ENCODE measurements at places on chromosomes 2 and 18. TPM values are rescaled to one million over a fixed set of nuclear protein-coding genes. Genes with fewer than 3 reads are reported as not detected.

The LIMS3 gene
- total RNA-seq, result 2.6 TPM

The PSMA8 gene
- not detected for total RNA-seq

The ANKAR gene
- total RNA-seq, result 4.4 TPM

The CAPN14 gene
- 0.05 TPM for total RNA-seq

The BOLA3 gene
- total RNA-seq, result 69.7 TPM

The CD8B gene
- total RNA-seq, result not detected

The BCL2 gene
- total RNA-seq, result 0.72 TPM

The DSG4 gene
- total RNA-seq, result not detected

The WDR12 gene
- total RNA-seq, result 100 TPM

The RFX8 gene
- total RNA-seq, result not detected

The INPP5D gene
- total RNA-seq, result 0.39 TPM

The ICOS gene
- 0.18 TPM for total RNA-seq

The EN1 gene
- 0.26 TPM for total RNA-seq

The ERLEC1 gene
- total RNA-seq, result 43.9 TPM

The EDAR gene
- not detected for total RNA-seq

The FZD7 gene
- total RNA-seq, result 38.1 TPM

The HOXD13 gene
- not detected for total RNA-seq

The CASP8 gene
- total RNA-seq, result 34.8 TPM

The SLC23A3 gene
- 3.3 TPM for total RNA-seq

The FSHR gene
- total RNA-seq, result not detected

The GMCL1 gene
- total RNA-seq, result 13.2 TPM

The GPR35 gene
- total RNA-seq, result 1.3 TPM

The GPAT2 gene
- total RNA-seq, result not detected

The CCDC74A gene
- 29.9 TPM for total RNA-seq

The IL1F10 gene
- not detected for total RNA-seq

The UGT1A7 gene
- not detected for total RNA-seq

The CPLX4 gene
- total RNA-seq, result not detected

The KCNJ13 gene
- 1.1 TPM for total RNA-seq

The HTRA2 gene
- total RNA-seq, result 21.2 TPM

The C2orf80 gene
- total RNA-seq, result not detected

The DSG1 gene
- total RNA-seq, result not detected

The PTH2R gene
- 0.10 TPM for total RNA-seq

The HADHB gene
- 106 TPM for total RNA-seq

The CROCC2 gene
- 0.23 TPM for total RNA-seq

The ALPI gene
- total RNA-seq, result not detected

The ZNF804A gene
- 2.2 TPM for total RNA-seq

The PHLPP1 gene
- 6.3 TPM for total RNA-seq

The SIX3 gene
- total RNA-seq, result 0.21 TPM

The ANKRD30BL gene
- not detected for total RNA-seq

The ALMS1 gene
- total RNA-seq, result 19.5 TPM

The TUBB8B gene
- total RNA-seq, result not detected

The HTR2B gene
- total RNA-seq, result not detected

The GPR45 gene
- total RNA-seq, result not detected

The OR6B2 gene
- not detected for total RNA-seq

The AGXT gene
- total RNA-seq, result 0.36 TPM

The LAPTM4A gene
- 123 TPM for total RNA-seq

The SLC11A1 gene
- total RNA-seq, result 0.31 TPM

The GAREM1 gene
- 4.7 TPM for total RNA-seq

The EPHA4 gene
- 3.4 TPM for total RNA-seq

The MGAT4A gene
- 4.4 TPM for total RNA-seq

The REG1B gene
- total RNA-seq, result 2.0 TPM

The ADD2 gene
- 0.26 TPM for total RNA-seq

The CYP27A1 gene
- total RNA-seq, result 7.7 TPM

Measured in Panc1 (cell line).